Calu3 (cell line): ENCODE measurements at places on chromosomes 2 and 18. TPM values are rescaled to one million over a fixed set of nuclear protein-coding genes. Genes with fewer than 3 reads are reported as not detected.

DNA sequence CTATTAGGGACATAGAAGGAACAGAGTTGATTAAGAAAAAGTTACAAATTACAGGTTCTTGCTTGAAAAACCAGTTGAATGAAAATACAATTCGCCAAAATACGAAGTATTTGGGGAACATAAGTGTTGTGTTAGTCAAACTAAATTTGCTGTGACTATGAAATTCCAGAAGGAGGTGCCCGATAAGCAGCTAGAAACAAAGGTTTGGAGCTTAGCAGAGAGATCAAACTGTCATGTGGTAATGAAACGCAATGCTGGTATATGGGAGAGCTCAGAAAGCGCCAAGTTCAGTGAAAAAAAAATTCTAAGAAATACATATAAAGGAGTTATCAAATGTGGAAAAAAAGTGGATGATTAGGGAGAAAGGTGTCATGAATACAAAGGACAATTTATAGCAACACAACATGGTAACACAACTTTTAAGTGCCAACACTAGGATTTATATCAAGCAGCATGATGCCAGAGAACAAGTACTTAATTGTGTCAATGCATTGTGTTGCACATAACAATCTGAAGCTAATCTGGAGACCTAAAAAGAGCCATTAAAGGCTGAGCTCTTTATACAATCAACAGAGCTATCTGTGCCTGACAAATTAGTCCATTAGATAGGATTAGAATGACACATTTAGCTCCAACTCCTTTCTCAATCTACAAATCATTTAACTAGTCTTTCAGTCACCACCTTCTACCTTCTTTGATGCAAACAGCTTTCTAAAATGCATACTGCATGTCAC, 31.2 kb downstream of the SMAD2 start:
- DNase-seq = no peak

- DNase-seq = no peak
These were observed 36.0 kb upstream of the TANK start for GRCh38 chr2:161124201-161124600.

GRCh38 chr2:193980599-193980998, 1676.4 kb upstream of the SLC39A10 start:
- DNase-seq = no peak

DNA sequence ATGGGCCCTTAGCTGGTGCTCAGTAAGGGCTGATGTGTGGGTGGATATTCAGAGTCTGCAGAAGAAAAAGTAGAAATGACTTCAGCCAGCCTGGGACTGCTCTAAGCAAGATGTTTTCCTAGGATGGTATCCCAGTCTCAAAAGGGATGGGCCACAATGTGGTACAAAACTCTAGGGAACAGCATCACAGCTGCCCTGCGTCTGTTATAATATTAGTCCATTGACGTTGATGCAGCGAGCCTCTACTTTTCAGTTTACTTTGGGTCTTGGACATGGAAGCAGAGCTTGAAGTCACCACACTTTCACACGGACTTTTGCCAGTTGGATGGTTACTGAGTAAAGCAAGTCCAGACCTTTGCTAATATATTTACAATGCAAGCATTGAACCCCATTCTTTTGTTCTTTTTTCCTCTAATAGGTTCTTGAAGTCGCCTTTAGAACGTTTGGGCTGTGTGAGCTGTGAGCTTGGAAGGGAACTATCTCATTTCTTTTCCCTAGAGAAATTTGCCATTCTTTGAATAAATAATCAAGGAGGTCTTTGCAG, 105.7 kb downstream of the RDH14 start:
- DNase-seq = no peak

- DNase-seq = no peak
These were observed 573 bp downstream of the STAM2 start for GRCh38 chr2:152175012-152175367.

DNA sequence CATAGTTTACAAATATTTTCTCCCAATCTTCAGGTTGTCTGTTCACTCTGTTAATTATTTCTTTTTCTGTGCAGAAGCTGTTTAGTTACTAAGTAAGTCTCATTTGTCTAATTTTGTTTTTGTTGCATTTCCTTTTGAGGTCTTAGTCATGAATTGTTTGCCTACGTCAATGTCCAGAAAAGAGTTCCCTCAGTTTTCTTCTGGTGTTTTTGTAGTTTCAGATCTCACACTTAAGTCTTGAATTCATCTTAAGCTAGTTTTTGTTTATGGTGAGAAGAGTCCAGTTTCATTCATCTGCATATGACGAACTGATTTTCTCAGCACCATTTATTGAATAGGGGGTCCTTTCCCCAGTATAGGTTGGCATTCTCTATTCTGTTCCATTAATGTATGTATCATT, 1252.2 kb upstream of the TMEFF2 start:
- no peak for DNase-seq

GRCh38 chr2:148914463-148914862, 39.4 kb downstream of the KIF5C start:
- no peak for DNase-seq

The DSG3 gene
- 1.2 and 1.8 TPM in 2 replicates for total RNA-seq

GRCh38 chr18:50465211-50466153, 90.6 kb downstream of the SKA1 start:
- no peak for DNase-seq

DNA sequence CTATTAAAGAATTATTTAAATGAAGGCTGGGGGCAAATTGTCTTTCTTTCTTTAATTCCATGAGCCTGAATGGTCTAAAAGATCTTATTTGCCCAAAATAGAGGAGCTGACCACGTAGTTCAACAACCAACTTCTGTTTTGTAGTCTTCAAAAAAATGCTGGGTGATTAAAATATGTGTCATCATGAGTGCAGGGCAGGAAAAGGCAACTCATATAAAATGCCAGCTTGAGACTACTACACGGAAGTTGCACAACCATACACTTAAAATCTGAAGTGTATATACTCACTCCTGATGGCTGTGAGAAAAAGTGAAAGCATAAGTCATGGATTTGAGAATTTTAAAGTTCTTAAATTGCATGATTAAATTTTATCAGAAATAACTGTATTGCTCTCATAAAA, 210.9 kb downstream of the DYM start:
- DNase-seq = no peak

DNA sequence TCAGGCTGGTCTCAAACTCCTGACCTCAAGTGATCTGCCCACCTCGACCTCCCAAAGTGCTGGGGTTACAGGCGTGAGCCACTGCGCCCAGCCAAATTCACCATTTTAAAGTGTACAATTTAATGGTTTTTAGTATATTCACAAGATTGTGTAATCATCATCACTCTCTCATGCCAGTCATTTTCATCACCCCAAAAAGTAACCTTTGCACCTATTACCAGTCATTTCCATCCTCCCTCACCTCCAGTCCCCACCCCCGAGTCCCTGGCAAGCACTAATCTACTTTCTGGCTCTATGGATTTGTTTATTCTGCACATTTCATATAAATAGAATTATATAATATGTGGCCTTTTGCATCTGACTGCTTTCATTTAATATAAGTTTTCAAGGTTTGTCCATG, 10.8 kb downstream of the PCBP1 start:
- DNase-seq = no peak

- DNase-seq = no peak
These were observed 3.3 kb downstream of the INPP5D start for GRCh38 chr2:233063269-233063975.

- DNase-seq = no peak
These were observed 442.9 kb downstream of the KCNJ3 start for GRCh38 chr2:155141418-155141817.

- DNase-seq = no peak
These were observed 438.2 kb downstream of the SLC4A3 start for GRCh38 chr2:220065581-220065980.

- no peak for DNase-seq
These were observed 576.5 kb downstream of the EPHA4 start for GRCh38 chr2:220995581-220995980.

DNA sequence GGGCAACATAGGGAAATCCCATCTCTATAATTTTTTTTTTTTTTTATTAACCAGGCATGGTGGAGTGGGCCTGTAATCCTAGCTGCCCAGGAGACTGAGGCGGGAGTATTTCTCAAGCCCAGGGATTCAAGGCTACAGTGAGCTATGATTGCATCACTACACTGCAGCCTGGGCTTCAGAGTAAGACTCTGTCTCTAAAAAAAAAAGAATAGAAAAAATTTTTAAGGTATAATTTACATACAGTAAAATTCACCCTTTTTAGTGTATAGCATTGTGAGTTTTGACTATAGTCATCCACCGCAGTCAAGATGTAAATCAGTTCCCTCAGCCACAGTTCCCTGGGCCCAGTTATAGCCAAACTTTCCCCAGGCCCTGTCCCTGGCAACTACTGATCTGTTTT, 57.1 kb upstream of the MSH6 start:
- no peak for DNase-seq

DNA sequence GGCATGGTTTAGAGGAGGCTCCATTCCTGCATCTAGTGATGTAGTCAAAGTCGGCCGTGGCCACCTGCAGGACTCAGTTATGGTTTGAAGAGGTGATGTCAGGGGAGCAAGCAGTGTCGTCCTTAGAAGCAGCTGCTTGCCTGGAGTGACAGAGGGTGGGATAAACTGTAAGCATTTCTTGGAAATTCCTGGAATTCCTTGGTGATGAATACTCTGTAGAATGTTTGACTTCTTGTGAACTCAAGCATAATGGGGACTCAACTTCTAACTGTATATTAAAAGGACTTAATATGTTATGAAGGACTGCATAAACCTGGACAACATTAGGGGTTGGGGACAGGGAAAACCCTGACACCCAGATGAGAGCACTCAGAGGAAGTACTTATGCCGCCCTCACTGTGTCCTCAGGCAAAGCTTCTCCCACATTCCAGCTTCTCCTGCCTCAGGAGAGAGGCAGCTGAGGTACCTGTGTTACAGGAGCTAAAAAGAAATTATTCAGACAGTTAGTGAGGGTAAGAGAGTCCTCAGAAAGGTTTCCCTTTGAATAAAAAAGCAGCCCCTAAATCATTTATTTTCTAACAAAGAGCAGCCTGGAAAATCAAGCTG, 459.9 kb upstream of the CELF4 start:
- no peak for DNase-seq

DNA sequence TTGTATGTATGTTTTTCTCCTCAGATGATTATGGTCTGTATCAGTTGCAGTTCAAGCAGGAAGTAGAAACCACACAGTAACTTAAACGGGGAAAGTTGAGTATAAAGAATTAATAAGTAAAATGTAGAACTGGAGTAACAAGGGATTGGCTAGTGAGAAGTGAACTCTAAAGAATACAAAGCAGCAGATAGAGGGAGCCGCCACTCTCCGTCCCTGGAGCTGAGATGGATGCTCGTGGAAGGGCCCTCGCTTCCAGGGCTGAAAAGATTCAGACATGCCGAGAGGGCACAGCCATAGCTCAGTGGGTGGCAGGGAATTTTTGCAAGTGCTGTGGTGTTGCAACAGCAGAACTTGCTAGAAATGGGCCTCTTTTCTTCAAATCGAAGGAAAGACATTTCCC, 155.8 kb downstream of the COL6A3 start:
- no peak for DNase-seq

- DNase-seq = no peak
These were observed 768.2 kb upstream of the ACVR2A start for GRCh38 chr2:147076634-147077033.
